ENCODE measurements at places on chromosomes 3 and 15. TPM values are rescaled to one million over a fixed set of nuclear protein-coding genes. Genes with fewer than 3 reads are reported as not detected.

Gene GCNT3
- total RNA-seq = 0.31 TPM

Gene NOX5
- not detected for total RNA-seq

Gene CTXN2
- not detected for total RNA-seq

Gene FRMD5
- 0.64 TPM for total RNA-seq

Gene SAMMSON
- not detected for total RNA-seq

Gene KLF15
- total RNA-seq = 0.15 TPM

Gene FOXB1
- not detected for total RNA-seq

Gene SAMD7
- not detected for total RNA-seq

DNA sequence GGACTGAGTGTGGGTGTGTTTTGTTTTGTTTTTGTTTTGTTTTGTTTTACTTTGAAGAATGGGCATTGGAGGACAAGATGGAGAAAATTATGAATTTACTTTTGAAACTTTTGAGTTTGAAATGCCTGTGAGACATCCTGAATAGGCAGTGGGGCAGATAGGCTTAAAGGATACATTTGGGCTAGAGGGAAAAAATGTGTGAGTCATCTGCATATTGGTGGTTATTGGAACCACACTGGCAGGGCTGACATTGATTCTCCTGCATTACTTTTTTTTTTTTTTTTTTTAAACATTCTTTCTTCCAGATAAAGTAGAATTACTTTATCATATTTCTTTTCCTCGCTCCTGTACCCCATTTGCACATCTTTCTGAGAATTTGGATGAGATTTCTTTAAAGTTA, 56.1 kb downstream of the CALML4 start:
- no peak for DNase-seq

- no peak for DNase-seq
Observed at GRCh38 chr3:144687862-144688261, 716.2 kb downstream of the DIPK2A start.

- DNase-seq = no peak
Observed at GRCh38 chr15:19974998-19975397, 566.6 kb downstream of the GOLGA6L6 start.

DNA sequence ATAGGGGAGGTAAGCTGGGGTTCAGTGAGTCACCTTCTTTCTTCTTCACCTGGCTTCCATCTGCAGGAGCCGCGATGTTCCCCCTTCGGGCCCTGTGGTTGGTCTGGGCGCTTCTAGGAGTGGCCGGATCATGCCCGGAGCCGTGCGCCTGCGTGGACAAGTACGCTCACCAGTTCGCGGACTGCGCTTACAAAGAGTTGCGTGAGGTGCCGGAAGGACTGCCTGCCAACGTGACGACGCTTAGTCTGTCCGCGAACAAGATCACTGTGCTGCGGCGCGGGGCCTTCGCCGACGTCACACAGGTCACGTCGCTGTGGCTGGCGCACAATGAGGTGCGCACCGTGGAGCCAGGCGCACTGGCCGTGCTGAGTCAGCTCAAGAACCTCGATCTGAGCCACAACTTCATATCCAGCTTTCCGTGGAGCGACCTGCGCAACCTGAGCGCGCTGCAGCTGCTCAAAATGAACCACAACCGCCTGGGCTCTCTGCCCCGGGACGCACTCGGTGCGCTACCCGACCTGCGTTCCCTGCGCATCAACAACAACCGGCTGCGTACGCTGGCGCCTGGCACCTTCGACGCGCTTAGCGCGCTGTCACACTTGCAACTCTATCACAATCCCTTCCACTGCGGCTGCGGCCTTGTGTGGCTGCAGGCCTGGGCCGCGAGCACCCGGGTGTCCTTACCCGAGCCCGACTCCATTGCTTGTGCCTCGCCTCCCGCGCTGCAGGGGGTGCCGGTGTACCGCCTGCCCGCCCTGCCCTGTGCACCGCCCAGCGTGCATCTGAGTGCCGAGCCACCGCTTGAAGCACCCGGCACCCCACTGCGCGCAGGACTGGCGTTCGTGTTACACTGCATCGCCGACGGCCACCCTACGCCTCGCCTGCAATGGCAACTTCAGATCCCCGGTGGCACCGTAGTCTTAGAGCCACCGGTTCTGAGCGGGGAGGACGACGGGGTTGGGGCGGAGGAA, 2.6 kb downstream of the ISLR2 start:
- DNase-seq = no peak

DNA sequence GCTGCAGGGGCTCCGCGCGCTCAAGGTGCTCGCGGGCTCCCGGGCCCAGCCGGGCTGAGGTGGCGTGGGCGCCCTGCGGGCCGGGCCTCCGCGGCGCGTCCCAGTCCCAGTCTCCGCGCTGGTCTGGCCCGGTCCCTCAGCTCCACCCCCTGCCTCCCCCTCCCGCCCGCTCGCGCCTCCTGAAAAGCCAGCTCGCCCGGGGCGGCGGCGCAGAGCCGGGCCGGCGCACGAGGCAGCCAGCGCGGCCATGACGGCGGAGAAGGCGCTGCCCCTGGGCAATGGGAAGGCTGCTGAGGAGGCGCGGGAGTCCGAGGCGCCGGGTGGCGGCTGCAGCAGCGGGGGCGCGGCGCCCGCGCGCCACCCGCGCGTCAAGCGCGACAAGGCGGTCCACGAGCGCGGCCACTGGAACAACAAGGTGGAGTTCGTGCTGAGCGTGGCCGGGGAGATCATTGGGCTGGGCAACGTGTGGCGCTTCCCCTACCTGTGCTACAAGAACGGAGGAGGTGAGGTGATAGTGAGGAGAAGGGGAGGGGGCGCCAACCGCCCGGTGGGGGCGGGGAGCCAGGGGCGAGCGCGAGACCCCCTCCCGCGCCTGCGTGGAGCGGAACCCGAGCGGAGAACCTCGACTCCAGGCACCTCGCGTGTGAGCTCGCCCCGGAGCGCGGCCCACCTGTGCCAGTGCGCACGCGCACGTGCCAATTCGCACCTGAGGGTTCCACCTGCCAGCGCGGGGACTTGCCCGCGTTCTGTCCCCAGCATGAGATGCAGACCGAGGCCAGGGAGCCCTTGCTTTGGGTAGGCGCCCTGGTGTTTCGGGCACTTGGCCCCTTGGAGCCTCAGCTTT, at the start of gene SLC6A11:
Gene SLC6A11 (plus strand): TSS at position 210 of the 844 bp plus-strand sequence. CDS start 38 bp downstream, at position 248.
- no peak for DNase-seq

GRCh38 chr3:169479314-169479939, 184.1 kb downstream of the MECOM start:
- no peak for DNase-seq

DNA sequence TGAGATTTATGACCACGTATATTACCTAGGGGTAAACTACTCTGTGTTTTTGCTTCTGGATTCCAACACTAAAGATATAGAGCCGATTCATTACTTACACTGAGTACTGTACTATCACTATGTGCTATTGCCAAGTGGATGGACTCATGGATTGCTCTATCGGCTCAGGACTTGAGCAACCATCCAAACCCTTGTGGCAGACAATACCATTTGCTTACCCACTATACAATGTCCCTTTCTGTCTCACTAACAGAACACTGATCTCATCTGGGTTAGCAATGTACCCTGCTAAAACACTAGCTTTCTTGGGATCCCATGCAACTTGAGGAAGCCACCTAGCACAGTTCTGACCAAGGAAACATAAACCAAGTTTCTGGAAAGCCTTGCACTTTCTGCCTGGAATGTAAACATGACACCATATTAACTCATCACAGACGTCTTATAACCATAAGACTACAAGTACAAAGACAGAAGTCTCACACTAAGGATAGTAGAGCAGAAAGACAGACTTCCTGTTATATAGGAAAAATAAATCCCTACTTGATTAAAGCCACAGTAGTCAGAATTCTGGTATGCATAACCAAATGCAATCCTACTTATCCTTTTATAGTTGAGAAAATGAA, 38.6 kb downstream of the HACD2 start:
- DNase-seq = no peak

- no peak for DNase-seq
Observed at GRCh38 chr15:50911001-50911400, 2.5 kb downstream of the AP4E1 start.

DNA sequence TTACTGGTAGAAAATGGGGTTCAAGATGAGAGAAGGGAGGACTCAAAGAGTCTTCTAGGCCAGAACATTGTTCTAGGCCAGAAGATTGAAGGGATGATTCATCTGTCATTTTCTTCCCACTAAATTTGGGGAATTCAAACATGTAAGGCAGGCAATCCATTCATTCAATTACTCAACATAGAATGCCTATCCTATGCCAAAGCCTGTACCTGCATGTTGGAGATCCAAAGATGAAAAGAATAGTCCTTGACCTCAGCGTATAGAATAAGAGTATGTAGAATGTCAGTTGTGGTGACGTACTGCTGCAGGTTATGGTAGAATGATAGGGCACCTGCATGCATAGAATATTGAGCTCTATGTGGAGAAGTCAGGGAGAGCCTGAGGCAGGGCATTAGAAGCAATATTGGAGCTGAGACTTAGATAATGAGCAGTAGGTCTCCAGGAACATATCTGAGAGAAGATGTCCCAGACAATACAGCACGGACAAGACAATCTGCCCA, 49.7 kb downstream of the STAC start:
- DNase-seq = no peak

- no peak for DNase-seq
Observed at GRCh38 chr15:38071211-38071972, 137.0 kb downstream of the TMCO5A start.

DNA sequence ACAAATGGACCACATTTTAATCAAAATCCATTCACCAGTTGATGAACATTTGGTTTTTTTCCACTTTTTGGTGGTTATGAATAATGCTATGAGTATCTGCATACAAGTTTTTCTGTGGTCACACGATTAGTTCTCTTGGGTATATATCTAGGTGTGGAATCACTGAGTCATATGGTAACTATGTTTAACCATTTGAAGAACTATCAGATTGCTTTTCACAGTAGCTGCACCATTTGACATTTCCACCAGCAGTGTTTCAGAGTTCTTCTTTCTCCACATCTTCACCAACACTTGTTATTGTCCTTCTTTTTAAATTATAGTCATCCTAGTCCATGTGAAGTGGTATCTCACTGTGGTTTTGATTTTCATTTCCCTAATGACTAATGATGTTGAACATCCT, 33.3 kb upstream of the ATG7 start:
- no peak for DNase-seq

GRCh38 chr3:195209847-195210265, 61.1 kb downstream of the XXYLT1 start:
- DNase-seq = no peak

DNA sequence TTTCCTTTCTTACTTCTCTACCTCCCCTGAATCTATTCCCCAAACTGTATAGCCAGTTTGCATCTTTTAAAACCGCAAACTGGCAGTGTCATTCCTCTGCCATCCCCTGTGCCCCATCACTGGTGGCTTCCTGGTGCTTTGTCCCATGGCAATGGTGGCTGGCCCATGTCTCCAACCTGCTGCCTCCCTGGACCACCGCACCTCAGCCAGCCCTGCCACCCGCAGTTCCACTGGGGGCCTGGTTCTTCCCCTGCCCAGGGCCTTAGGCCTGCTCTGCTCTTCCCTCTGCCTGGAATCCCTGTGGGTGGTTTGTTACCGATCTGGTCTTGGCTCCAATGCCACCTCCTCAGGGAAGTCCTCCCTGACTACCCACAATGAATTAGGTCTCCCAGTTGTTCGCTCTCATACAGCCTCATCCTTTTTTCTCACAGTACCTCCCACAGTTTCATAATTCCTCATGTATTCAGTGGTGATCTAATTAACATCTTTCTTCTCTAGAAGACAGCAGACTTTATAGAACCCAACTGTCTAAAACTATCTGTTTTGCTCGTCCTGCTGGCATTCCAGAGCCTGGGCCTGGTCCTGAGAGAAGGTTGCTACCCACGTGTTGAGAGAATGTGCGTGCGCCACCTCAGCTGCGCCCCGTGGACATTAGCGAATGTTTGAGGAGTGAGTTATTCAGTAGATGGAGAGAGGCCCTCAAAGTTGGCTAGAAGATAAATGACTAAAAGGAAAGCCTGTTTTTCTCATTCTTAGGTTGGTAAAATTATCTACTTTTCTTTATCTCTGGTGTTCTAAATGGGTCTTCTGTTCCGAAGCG, 130.1 kb downstream of the DNAJB8 start:
- no peak for DNase-seq

All from GM12878 (cell line).